ENCODE measurements at places on chromosomes 11 and 22.

- no peak for DNase-seq
Observed at GRCh38 chr22:44663256-44663999, 38.6 kb upstream of the PRR5 start.

DNA sequence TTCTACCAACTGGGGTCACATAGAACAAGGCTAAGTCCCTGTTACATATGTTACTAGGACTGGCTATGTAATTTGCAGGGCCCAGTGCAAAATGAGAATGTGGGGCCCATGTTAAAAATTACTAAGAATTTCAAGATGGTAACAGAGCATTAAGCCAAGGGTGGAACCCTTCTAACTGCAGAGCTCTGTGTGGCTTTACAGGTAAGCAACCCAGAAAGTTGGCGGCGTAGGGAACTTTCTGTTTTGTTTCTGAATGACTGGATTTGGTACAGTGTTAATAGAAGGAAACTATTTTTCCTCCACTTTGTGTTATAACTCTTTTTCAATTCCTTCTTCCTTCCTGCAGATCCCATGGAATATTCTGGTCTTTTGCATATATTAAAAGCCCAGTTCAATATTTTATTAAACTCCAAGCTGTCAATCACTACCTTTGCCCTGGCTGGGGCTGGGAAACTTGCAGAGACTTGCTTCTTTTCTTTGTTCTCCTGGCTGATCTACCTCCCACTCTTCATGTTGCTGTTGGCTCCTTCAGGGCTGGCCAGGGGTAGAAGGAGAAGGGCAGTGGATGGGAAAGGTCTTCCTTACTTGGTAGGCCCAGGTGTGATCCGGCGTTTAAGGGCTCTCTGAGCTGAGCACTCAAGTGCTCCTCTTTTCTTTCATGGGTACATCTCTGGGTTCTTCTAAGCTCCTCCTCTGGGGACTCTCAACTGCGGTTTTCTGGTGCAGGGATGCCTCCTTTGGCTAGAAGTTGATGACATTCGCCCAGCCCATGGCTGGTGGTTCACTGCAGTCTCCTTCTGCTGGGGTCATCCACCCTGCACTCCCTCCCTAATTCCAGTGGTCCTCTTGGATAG is 67.7 kb downstream of the SNX19 start:
- no peak for DNase-seq

DNA sequence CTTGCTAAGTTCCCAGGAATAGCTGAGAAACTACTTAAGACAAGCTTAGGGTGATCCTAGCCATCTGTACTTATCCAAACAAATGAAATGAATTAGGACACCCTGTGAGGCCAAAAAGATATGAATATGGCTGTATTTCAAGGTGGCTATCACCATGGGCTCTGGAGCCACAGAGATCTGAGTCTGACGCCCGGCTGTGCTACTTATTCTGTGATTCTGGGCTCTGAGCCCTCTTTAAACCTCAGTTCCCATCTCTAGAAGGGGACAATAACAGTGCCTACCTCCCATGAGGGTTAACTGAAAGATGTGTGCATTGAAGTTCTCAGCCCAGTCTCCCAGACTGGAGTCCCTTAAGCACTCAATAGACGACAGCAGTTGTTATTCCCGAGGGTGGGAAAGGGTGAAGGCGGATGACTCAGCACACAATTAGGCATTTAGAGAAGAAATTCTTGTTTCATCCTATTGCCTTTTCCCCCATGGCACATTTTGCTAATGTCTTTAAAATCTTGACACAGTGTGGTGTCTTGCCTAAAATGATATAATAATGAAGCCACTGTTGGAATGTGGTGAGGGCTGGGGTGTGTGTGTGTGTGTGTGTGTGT is 132.5 kb downstream of the ADAMTS15 start:
- DNase-seq: no peak

GRCh38 chr11:107969219-107969618 is 39.5 kb upstream of the CUL5 start:
- no peak for DNase-seq

DNA sequence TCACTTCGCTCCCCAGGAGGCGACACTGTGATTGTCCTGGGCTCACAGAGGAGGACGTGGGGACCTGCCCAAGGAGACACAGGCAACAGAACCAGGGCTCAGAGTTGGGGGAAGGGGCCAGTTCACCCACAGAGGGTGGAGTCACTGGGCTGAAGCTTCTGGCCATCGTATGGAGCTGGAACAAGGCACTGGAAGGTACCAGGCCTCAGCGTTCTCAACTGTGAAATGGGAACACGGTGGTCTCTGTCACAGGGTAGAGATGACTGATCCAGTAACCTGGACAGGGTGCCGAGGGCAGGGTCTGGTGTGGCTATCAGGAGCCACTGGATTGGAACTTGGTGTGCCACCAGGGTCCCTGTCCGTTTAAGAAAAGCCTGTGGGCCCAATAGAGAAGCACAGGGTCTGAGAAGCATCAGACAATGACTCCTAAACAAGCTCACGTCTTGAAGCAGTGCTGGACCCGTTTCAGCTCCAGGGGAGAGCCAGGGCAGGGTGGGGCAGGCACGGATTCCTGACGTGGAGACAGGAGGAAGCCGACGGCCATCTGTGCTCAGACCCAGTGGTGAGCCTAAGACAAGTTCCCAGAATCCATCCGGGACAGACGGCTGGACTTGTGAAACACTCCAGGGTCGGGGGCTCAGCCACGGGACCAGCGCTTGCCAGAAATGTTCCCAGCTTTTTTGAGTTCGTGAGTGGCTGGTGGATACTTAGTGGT is 25.0 kb upstream of the KCNQ1OT1 start:
- no peak for DNase-seq

- DNase-seq: no peak
Observed at GRCh38 chr11:31824332-31824878, 13.3 kb upstream of the PAX6 start.

- no peak for DNase-seq
Observed at GRCh38 chr22:48198489-48199459, 1436.3 kb downstream of the TBC1D22A start.

GRCh38 chr11:45918331-45918941 is 759 bp upstream of the PEX16 start:
- DNase-seq: peak; percentile 53

DNA sequence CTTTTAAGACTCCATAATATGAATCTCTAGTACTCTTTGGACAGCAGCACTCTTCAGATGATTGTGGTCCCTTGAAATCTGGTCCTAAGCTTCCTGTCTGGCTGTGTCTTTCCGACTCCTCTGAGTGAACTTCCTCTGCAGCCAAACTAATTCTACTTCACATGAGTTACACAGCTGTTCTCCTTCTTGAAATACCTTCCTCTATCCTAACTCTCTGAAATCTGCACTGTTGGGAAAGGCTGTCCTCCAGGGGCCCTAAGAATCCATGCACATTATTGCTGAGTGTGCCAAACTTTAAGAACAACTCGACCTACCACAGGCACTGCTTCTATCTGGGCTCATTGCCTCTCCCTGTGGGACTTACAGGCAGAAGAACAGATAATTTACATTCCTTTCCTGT is 217.3 kb upstream of the ARHGAP42 start:
- DNase-seq: no peak

DNA sequence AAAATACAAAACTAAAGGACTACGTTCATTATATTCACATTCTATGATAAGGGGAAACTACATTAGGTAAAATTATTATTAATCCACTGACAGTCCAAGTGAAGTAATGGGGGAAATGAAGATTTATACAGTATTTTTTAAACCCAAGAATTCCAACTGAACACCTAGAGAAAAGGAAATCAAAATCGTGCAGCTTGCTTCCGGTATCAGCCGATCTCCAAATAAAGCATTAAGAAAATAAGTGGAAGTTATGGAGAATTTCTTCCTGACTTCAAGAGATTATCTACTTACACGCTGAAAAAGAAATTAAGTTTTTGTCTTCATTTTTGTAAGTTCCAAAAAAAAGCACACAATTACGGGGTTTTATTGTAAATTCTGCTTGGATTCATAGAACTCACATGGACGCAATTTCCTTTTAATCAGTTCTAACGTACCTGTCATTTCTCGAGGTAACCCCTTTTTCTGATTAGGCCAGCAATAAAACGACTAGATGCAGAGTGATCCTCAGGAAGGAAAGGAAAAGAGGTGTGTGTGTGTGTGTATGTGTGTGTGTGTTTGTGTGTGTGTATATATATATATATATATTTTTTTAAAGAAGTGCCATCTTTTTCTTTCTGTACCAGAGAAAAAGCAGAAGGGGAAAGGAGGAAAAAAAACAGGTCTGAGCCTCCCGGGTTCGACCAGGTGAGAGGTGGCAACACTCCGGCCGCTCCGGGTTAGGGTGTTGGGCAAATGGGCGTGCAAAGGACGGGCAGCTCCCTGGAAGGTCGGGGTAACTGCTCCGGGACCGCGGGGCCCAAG is 1.1 kb downstream of the ZBTB44 start:
- peak; percentile 19 for DNase-seq

DNA sequence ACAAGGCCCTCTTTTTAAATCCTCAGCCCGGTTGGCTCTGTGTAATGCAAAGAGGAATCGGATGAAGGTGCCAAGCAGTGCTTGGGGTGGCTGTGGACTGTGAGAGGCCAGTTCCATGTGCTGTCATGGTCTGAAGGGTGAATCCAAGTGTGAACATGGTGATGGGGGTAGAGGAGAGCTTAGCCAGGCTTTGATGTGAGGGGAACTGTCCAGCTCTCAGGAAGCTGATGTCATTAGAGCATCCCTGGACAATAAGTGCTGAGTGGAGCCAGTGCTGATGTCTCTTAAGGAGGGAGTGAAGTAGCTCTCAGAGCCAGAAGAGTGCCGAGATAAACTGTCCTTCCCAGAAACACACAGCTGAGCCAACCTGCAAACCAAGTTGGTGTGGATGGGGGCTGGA is 53.6 kb downstream of the NAV2 start:
- no peak for DNase-seq

GRCh38 chr22:26196657-26197056 is 27.4 kb downstream of the SEZ6L start:
- DNase-seq: no peak

GRCh38 chr11:69574608-69575255 is 66.2 kb upstream of the CCND1 start:
- no peak for DNase-seq

- no peak for DNase-seq
Observed at GRCh38 chr11:8871962-8872361, 39.0 kb upstream of the AKIP1 start.

GRCh38 chr22:19352766-19353165 is 61.2 kb upstream of the CLTCL1 start:
- no peak for DNase-seq

DNA sequence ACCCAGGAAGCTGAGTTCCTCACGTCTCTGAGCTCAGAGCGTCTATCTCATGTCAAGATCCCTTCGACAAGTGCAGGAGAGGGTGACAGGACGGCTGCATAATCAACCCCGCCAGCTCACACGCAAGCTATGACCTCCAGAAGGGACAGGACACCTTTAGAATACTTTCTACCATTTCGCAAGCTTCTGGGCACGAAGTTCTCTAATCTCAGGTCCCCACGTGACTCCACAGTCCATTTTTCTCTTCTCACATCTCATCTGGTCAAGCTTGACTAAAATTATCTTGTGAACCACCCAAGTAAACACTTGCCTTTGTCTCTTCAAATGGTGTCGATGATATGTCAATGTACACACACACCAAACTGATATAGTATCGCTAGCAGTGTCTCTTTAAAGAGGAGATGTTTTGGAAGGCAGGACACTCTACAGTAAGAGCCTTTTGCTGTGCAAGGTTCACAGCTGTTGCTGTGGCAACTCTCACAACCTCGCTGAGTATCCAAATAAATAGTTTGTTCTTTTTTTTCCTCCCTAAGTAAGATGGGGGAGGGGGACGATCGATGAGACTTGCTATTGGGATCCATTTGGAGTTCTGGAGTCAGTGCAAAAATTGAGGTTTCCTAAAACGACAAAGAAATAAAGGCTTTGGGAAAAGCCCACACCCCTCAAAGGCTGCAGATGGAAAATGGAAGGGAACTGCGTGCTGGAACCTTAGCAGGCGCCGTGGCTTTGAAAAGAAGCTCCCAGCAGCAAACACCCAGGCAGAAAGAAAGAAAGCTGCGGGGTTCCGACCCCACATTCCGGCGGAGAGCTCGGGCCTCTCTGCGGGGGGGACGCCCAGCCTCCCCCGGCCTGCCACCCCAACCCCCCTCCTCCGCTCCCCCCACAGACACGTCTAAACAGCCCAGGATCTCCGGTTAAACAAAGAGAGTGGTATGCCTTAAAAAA is 215.4 kb upstream of the UBASH3B start:
- no peak for DNase-seq

DNA sequence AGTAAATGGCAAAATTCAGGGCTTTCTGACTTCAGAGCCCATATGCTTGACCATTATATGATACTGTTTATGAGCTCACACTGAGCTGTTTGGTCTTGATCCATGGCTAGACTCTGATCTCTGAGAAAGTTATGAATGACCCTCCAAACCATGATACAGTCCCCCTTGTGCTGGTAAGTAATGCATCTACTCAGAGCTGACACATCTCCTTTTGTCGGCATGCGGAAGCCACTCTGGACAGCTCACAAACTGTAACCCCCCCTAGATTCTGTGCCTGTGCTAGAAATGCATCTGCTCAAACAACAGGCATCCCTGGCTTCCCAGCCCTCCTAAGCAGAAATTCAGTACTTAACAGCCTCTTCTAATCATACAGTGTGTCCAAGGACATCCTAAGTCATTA is 150.8 kb upstream of the RAG2 start:
- DNase-seq: no peak

DNA sequence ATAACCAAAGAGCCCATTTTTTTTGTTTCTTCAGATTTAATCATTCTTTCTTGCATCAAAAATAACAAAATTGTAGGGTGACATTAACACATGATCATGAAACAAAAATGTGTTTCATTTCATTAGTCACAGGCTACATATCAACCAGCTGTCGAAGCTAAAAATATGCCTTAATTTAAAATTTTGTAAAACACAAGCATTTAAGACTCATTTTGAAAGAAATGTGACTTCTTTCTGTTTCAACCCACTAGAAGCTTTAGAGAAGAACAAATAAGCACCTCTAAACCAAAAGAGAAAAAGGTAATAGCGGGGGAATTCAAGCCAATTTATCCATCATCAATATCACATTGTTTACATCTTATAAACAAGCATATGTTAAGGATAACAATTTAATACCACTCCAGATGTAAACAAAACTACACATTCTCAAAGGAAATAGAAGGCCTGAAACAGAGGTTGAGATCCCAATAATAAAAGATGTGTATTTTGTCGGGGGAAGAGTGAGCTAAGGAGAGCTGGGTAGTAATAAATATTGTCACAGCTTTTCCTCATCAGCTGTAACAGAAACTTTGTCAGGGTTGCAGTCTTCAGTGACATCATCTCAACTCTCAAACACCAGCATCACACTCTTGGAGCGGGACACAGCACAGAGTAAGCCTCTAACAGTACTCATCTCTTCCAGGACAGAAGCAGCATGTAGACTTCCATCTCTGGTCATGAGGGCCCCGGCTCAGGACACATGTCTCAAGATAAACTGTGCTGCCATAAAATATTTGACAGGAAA is 42.0 kb downstream of the ALG9 start:
- DNase-seq: no peak

GRCh38 chr11:72254299-72254993 is 10.5 kb upstream of the PHOX2A start:
- no peak for DNase-seq

- DNase-seq: no peak
Observed at GRCh38 chr11:120676991-120677390, 165.4 kb downstream of the GRIK4 start.

Data from CD4-positive, alpha-beta T cell treated with Interleukin-15 for 4 hours (primary cell).